Nephron progenitor cell (in vitro differentiated cells): ENCODE measurements at places on chromosomes 7 and 10.

DNA sequence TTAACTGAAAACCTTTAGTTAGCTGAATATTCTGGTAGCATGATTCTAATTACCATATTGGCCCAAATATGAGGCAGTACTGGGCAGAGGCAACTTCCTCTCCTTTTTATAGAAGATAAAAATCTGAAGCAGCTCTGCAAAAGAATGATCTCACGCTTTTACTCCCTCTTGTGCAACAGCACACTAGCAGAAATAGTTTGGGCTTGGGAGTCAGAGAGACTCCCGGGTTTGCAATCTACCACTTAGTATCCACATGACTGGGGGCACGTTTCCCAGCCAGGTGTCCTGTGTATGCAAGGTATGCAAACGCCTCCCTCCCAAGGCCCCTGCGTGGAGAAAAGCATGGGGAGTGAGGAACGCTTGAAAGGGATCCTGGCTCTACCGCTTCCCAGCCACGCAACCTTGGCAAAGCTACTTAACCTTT lies 47.2 kb upstream of the RHEB start:
- no peak for DNase-seq

GRCh38 chr10:287026-287709 lies 151.9 kb downstream of the ZMYND11 start:
- no peak for DNase-seq

DNA sequence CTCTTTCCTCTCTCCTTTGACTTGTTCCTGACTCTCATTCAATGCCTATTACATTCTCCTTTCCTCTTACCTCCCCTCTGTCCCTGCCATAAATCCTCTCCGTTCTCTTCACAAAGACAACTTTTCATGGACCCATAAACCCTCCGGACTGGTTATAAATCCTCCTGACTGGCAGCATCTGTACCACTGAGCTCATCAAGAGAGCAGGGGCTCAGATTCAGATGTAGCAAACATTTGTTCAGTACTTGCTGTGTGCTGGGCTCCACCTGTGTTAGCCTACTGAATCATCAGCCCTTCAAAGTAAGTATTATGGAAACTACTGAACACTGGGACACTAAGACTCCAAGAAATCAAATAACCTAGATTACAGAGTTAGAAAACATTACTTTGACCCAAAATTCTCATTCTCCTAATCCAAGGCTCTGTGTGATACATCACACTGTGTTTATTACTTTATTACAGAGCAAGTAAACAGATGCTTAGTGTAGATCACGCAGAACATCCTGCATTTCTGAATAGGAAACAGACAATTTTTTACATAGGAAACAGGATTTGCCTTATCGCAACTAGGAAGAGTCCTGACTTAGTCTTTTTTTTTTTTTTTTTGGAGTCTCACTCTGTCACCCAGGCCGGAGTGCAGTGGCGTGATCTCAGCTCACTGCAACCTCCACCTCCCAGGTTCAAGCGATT lies 108.6 kb upstream of the PDE1C start:
- no peak for DNase-seq

GRCh38 chr7:116687801-116688201 lies 15.8 kb downstream of the MET start:
- no peak for DNase-seq

DNA sequence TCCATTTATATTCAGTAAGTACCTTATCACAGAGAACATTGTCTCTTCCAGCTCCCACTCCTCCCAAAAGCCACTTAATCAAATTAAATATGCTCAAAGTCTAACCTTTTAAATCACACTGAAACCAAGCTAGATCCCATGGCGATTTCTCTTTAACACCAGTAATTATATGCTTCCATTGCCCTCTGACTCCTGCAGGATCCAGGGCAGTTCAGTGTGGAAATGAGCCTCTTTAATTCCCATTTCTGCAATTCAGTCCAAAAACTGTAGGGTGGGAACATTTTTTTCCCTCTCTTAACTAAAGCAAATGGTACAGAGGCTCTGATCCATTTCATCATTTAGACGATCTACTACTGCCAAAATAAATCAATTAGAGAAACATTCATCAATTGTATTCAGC lies 872.3 kb upstream of the PHF14 start:
- DNase-seq, result no peak

DNA sequence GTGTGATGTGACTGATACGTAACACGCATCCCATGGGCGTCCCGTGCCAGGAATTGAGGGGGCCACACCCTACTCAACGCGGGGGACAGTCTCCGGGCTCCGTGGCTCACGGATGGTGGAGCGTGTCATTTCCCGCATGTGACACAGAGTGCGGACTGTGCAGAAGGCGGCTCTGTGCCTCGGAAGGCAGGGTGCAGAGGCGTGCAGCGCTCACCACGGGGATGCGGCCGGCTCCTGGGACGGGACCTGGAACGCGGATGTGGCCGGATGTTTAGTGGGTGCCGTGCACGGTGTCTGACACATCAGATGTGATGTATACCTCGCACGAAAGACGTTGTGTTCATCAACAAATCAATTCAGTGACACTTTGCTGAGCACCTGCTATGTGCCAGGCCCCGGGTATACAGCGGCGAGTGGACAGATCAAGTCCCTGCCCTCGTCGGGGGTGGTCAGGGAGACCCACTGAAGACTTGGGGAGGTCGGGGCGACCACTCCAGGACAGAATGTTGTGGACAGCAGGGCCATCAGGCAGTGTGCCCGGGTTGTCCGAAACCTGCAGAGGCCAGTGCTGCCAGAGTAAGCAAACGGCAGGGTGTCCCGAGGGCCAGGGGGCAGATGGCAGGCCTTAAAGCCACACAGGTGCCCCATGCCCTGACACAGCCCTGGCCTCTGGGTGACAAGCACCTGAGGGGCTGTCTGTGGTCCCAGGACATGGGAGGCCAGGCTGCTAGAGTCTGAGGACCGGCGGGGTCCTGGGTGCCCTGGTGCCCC lies 38.1 kb downstream of the MICALL2 start:
- no peak for DNase-seq

DNA sequence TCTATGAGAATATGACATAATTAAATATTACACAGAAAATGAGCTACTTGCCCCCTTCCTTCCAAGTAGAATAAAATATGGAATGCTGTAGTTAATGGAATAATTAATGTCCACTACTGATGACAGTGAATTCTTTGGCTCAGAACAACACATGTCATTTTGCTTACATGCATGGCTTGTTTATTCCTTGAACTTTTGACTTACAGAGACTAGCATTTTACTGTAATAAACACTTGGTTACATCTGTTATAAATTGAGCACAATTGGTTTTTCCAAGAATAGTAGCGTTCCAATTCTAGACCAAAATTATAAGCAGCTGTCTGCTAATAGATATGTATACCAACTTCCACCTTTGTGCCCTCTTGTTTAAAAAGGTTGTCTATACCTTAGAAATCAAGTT lies 286.7 kb downstream of the OTUD1 start:
- DNase-seq, result no peak

DNA sequence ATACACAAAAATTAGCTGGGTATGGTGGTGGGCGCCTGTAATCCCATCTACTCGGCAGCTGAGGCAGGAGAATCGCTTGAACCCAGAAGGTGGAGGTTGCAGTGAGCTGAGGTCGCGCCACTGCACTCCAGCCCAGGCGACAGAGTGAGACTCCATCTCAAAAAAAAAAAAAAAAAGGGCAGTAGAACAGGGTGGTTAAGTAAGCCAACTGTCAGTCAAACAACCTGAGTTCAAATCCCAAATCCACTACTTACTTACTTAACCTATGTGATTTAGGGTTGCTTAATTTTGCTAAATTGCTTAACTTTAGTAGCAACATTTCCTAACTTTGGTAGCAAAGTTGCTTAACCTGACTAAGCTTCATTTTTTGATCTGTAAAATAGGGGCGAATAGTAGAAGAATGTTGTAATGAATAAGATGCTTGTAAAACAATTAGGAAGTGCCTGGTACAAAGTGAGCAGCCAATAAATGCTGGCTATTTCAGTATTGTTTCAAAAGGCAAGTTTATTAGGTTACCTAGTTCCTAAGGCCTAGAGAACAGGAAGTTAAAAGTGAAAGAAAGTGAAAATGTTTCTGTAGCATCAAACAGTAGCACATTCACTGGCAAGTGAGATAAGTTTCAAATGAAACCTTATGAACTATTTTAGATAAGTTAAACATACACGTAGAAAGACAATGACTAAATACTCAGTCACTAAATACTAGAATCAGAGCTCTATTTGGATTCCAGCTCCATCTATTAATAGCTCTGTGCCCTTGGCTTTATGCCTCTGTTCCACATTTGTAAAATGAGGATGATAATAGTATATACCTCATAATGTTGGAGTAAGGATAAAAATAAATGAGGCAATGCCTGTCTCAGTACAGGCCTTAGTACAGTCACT lies 64.3 kb downstream of the HOXA1 start:
- DNase-seq, result no peak

DNA sequence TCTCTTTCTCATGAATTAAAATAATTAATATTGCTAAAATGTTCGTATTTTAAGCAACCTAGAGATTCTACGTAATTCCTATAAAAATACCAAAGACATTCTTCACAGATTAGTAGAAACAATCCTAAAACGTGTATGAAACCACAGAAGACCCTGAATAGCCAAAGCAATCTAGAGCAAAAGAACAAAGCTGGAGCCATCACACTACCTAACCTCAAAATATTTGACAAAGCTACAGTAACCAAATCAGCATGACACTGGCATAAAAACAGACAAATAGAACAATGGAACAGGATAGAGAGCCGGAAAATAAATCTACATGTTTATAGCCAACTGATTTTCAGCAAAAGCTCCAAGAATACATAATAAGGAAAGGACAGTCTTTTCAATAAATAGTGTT lies 105.5 kb upstream of the PTN start:
- DNase-seq, result no peak

GRCh38 chr10:78761311-78761781 lies 307.4 kb upstream of the ZMIZ1 start:
- no peak for DNase-seq

DNA sequence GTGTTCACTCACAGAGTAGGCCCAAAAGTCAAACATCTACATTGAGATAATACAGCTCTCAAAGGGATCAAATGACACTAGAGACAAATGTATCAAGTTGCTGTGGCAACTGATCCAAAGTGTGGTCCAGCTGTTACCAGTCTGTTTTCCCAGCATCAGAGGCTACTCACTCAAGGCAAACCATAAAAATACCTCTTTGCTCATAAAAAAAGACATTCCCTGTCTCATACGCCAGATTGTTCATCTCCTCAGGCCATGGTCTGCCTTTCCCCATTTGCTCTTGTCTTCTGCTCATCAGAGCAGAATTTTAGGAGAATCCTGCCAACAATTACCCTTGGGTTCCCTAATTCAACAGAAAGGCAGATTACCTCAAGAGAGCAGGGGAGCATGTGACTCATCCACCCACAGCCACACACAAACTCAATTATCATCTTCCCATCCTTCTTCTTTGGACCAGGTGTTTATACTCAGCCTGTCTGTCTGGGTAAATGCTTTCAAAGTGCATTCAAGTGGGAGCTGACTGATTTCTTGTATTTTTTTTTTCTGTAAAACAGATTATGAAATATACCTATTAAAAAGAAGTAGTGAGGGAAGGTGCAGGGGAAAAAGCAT lies 226.5 kb upstream of the HPS1 start:
- DNase-seq, result no peak

DNA sequence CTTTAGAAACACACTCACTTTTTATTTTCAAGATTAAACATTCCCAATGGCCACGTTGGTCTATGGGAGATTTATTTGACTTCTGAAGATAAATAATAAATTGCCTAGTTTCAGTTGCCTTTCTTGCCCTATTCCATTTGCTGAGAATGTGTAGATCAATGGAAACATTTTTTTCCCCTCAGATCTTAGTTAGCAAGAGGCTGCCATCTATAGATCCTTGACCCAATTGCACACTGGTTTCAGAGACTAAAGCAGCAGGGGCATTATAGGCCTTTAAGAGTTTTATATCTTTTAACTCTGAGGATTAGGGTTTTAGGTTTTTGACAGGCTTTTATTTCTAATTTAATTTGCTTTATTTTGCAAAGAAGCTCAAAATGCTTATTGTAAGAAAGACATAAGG lies 163.2 kb upstream of the GPR26 start:
- no peak for DNase-seq

DNA sequence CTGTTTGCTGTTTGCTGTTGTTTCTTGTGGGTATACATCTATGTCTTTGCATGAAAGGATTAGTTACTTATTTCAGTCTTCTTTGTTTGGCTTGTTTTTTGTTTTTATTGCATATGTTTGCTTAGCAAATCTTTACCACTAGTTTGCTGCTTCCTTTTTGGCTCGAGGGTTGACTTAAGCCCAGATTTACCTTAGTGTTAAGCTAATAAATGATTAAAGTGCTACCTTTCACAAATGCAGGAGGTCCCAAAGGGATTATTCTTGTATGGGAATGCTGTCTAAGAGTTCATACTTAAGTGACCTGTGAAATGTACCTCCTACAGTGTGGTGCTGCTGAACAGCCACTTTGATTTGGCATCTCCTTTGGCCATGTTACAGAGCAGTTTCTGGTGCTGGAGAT lies 273.5 kb upstream of the NPY start:
- no peak for DNase-seq

DNA sequence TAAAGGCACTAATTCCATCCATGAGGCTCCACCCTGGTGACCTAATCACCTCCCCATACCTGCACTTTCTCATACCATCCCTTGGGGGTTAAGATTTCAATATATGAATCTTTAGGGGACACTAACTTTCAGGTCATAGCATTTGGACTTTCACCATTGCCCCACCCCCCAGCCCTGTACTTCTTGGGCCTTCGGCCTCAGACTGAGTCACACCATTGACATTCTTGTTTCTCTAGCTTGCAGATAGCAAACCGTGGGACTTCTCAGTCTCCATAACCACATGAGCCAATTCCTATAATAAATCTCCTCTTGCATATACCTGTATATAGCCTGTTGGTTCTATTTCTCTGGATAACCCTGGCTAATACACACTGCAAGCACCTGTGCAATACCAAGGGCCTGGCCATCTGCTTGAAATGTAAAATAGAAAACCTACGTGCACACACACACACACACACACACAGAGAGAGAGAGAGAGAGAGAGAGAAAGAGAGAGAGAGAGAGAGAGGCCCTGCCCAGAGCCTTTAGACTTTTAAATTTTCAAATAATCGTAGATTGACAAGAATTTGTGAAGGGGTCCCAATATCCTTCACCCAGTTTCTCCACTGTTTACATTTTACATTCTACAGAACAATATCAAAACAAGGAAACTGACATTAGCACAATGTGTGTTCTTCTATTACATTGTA lies 25.3 kb downstream of the ANXA8 start:
- DNase-seq, result no peak

DNA sequence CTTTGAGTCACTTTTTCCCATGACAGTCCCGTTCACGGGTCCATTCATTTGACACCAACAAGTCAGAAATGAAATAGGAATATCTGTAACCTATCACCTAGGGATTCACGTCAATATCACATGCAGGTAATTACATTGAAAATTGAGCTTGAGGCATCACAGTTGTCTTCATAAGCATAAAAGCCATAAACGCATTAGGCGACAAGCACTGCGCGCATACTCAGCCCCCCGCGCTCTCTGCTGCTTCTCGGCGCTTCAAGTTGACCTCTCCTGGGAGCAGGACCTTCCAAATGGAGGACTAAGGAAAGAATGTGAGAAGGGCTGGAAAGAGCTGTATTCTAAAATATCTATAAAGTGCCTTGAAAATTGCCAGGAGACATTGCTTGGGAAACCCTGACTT lies 130.5 kb upstream of the TNS3 start:
- DNase-seq, result no peak

GRCh38 chr7:15853832-15854470 lies 167.5 kb upstream of the MEOX2 start:
- DNase-seq, result no peak
